NCI-H146 (cell line): ENCODE measurements at places on chromosomes 7 and 10.
A peak's percentile ranks its signal among the peaks of the same experiment; 100 is the strongest.

DNA sequence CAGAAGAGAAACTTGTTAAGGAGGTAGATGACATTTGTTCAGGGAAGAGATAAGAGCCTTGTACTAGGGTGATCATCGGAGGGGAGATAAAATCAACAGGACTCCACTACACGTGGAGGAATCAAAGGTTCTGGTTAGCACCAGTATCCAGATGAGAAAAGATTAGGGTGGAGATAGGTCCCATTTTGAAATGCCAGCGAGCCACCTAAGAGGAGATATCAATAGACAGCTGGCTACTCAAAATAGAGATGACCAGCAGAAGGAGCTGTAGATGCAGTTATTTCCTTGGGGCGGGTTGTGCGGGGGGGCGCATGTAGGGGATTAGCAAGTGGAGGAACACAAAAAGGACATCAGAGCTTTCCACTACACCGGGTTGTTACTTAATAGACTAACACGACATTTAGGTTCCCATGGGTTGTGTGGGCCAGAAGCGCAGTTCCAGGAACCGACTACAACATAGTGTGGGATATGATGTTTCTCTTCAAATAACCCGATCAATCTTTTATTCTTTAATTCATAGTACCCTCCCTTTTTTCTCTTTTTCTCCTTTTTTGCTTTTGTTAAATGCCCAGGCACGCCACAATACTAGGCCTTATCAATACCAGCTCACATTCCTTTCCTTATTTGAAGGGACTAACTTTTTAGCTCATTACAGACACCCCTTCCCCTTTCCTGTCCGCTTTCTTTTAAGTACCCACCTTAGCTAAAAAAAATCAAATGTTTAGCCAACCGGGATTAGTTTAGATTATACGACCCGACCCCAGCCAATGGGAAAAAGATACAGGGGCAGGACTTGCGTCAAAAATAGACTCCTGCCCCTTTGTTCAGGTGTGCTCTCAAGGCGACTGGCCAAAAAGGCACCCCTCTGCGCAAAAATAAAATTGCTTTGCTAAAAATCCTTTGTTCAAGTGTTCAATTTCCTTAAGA lies 2.0 kb upstream of the KIF11 start:
- DNase-seq = peak; percentile 59

- DNase-seq = no peak
These were observed 580.0 kb downstream of the XPNPEP1 start for GRCh38 chr10:109343293-109343692.

- DNase-seq = no peak
These were observed 49.0 kb downstream of the WAC start for GRCh38 chr10:28581916-28582315.

- DNase-seq = no peak
These were observed 100.6 kb downstream of the ARHGAP22 start for GRCh38 chr10:48504141-48504885.

- DNase-seq = no peak
These were observed 202.8 kb downstream of the SEMA3E start for GRCh38 chr7:83446102-83446669.

GRCh38 chr7:51128545-51129435 lies 187.8 kb downstream of the COBL start:
- no peak for DNase-seq

DNA sequence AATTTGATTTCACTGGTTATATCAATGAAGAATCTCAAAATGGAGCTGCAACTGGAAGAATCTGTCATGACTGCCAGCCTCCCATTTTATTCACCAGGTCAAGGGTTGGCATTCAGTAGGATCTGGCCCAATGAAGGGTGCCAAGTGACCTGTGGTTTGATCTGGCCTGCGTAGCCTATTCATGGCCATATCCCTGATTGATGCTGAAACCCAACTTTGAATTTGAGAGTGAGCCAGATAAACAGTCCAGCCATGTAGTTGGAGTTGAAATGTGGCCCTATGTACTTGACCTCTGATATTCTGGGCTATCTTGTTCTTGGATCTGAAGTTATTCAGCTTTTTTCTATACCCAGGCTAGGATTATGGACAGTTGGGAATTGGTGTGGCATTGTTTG lies 1.5 kb downstream of the MKLN1 start:
- DNase-seq = no peak

GRCh38 chr7:84251277-84251781 lies 56.7 kb upstream of the SEMA3A start:
- no peak for DNase-seq

- DNase-seq = no peak
These were observed 30.1 kb downstream of the KLF6 start for GRCh38 chr10:3754727-3755439.

- DNase-seq = no peak
These were observed 86.6 kb upstream of the MDFIC start for GRCh38 chr7:114835303-114835702.

GRCh38 chr10:46268076-46268881 lies 18.5 kb upstream of the ANTXRL start:
- no peak for DNase-seq

DNA sequence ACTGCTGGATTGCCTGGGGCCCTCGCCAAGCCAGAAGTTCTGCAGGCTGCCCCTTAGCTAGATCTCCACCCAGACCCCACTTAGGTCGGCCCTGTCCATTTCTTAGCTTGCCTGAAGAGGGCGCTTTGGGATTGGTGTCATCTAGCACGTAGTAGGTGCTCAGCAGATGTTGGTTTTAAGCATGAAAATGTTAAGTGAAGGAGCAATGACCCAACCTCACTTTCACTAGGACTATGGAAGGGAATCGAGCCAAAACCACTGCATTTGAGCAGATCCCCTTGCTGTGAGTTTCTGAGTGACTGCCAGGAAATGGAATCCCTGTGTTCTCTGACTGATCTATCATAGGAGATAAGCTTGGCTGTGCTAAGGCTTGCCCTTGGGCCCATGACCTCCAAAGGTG lies 131.7 kb upstream of the EEPD1 start:
- no peak for DNase-seq

DNA sequence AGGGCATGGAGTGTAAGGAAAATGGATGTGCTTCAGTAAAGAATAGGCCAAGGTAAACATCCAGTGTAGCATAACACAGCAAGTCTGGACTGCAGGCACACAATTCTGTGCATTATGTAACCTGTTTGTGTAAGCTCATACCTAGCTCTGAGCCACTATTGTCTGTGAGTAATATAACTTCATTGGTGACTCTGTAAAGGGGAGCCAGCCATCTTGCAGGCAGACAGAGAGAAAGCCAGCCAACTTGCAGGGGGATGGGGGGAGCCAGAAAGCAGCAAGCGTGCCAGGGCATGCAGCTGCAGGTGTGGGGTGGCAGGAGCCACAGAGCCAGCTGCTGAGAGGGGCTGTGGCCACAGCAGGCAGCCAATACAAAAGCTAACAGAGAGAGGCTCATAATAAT lies 449.2 kb downstream of the IPMK start:
- peak; percentile 53 for DNase-seq

GRCh38 chr10:42970451-42971250 lies 106.2 kb upstream of the RET start:
- peak; percentile 33 for DNase-seq

- no peak for DNase-seq
These were observed 497.4 kb upstream of the PODXL start for GRCh38 chr7:132053871-132054270.

DNA sequence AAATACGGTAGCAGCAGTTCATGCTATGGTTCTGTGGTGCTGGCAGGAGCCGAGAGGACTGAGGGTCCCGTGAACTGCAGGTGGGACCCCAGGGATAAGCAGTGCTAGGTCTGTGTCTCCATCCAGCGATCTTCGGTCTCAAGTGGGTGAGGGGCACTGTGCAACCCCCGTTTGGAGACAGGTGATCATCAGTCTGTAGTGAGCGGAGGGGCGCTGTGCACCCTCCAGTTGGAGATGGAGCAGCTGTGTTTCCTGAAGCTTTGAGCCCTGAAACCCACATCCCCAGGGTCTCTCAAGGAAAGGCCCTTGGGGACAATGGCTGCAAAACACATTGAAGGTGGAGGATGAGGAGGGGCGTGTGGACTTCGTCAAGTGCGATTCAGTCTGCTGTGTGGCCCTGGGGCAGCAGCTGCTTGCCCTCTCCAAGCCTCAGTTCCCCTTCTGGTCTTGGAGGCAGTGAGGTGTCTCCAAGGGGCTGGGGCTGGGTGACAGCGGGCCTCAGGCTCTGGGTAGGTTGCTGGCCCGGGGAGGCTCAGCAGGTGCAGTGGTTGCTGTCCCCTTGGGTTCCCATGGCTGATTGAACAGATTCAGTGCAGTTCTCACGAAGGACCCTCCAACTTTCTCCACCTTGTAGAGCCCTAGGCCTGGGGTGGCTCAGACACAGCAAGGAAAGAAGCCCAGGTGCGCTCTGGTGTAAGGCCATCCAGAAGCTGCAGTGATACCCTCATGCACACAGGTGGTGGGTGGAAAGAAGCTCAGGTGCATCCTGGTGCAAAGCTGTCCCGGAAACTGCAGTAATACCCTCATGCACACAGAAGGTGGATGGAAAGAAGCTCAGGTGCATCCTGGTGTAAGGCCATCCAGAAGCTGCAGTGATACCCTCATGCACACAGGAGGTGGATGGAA lies 160.6 kb downstream of the ADARB2 start:
- no peak for DNase-seq

- DNase-seq = peak; percentile 93
These were observed 26.7 kb upstream of the CD36 start for GRCh38 chr7:80611779-80612178.

DNA sequence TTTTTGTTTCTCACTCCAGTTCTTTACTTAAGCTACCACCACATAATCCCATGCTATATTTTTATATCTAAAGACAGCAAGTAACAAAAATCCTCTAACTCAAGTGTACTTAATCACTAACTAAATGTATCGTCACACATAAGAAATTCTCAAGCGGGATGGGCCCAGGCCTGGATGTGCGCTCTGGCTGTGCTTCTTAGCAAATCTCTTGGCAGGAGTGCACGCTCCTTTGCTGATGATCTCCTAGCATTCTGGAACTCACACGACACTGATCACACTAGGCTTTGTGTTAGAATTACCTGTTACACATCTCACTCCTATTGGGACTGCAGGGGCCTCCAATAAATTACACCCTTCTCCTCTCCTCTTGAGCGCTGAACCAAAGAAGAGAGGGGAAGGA lies 46.7 kb upstream of the CALD1 start:
- no peak for DNase-seq

GRCh38 chr10:84201244-84201606 lies 6.9 kb downstream of the CDHR1 start:
- no peak for DNase-seq

DNA sequence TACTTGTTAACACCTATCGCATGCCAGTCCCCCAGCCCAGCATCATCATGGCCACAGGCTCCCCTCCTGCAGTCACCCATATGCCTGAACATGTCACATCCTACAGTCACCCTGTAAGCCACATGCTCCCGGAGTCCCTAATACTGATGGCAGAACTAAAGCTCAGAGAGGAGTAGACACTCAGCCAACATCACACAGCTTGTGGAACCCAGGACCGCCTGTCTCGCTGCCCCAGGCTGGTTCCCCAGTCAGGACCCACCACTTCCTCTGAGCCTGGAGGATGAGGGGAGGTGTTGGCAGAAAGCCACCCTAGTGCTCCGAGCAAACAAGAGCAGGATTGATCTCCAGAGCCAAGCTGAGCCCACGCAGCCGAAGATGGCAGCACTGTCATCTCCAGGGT lies 85.0 kb upstream of the MYL10 start:
- no peak for DNase-seq

DNA sequence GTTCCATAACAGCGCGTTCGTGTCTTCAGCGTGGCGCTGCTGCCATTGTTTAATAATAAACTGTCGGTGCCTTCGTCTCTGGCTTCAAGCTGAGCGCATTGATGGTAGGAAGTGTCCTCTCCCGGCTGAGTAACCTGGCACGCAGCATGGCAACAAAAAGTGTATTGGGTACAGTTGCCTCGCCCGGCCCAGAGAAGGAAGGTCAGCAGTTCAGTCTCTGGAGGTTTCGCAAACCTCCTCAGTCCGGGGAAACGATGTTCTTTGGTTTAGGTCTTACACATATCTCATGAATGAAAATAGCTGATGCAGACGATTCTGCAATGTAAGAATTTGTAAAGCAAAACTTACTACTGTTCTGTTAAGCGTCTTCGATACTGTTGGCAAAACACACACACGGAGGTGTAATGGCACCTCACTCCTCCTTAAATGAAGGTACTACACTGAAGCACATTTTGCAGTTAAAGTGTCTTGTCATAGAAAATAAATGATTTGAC lies 739 bp upstream of the CCDC186 start:
- DNase-seq = no peak

GRCh38 chr10:22646388-22646853 lies 68.0 kb downstream of the PIP4K2A start:
- DNase-seq = no peak

DNA sequence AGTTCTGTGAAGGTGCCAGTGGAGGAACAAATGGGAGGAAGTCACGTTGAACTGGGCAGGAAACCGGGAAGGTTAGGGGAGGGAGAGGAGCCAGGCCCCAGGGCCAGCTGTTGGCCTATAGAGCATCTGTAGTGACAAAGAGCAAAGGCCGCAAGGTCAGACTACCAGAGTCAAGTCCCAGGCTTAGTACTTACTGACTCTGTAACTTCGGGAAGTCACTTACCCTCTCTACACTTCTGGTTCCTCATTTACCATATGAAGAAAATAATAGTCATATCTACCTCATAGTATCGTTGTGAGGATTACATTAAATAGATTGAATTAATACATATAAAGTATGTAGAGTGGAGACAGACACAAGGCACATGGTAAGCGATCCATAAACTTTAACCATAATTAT lies 101.8 kb upstream of the FZD1 start:
- no peak for DNase-seq

GRCh38 chr10:22369434-22370072 lies 24.3 kb downstream of the SPAG6 start:
- no peak for DNase-seq

DNA sequence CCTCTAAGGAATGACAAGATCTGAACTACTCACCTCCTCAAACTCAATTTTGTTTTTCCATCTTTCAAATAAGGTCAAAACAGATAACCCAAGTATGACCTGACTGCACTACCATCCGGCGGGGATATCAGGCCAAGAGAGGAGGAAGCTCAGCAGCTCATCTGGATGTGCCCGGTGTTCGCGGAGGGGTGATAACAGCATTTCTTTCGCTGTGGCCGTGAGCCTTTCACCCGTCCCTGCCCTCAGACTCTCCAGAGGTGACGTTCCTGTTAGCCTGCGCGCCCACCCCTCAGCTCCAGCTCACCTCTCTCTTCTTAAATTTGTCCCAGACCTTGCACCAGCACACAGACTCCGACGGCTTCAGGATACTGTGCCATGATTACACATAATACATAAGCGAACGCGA lies 526 bp downstream of the ZNF248 start:
- DNase-seq = peak; percentile 63

GRCh38 chr10:2619472-2619871 lies 447.9 kb upstream of the PFKP start:
- DNase-seq = peak; percentile 37

DNA sequence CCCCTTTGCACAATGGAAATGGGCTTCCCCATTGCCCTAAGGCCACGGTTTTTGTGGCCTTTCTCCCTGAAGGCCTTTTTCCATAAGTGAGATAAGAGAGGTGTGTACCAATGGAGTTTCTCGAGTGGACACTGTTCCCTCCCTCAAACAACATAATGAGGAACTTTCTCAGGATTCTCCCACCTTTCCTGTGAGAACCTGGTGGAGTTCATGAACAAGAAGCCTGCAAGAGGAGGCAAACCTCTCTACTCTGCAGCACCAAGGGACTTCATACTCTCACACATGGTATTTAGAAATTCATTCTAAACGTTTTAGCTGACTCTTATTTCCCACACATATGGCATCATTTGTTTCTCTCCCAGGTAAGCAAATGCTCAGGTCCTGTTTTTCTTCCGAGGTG lies 7.3 kb upstream of the RBM33 start:
- DNase-seq = no peak

- no peak for DNase-seq
These were observed 158.0 kb downstream of the AUTS2 start for GRCh38 chr7:69756235-69756634.
